Left kidney (tissue), 8 donors: ENCODE measurements at places on chromosomes 13 and 19.

GRCh38 chr13:26838821-26839220 is 78.2 kb upstream of the GPR12 start:
- no peak for DNase-seq

DNA sequence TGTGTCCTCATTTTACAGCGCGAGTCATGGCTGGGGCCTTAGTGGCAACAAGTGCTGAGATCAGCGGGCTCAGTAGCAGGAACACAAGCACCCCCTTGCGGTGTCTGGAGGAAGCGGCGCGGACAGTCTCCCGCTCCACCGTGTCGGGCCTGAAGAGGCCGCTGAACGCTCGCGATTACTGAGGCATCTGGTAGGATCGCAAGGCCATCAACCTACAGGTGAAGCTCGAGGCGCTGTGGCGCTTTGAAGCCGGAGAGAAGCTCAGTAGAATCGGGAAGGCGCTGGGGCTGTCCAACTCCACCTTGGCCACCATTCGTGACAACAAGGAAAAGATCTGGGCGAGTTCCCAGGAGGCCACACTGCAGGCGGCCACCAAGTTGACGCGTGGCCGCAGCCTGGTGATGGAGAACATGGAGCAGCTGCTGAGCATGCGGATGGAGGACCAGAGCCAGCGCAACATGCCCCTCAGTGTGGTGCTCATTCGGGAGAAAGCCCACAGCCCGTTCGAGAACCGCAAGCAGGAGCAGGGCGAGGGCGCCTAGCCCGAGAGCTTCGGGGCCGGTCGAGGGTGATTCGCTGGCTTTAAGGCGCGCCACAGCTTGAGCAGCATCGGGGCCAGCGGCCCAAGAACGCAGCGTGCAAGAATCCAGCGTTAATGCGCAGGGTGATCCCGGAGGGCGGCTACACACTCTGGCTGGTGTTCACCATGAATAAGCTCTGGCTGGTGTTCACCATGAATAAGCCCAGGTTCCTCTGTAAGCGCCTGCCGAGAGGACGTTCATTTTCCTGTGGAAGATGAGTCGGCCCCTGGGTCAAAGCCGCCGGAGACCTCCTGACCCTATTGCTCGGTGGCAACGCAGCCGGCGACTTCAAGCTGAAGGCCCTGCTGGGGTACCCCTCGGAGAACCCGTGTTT is 8.3 kb upstream of the MZF1 start:
- DNase-seq: peak; percentile 85

- no peak for DNase-seq
Measured at GRCh38 chr19:1000095-1000494, at the start of gene GRIN3B. Gene GRIN3B (plus strand): TSS chr19:1000419. CDS start chr19:1000438, 19 bp downstream.

- DNase-seq: no peak
Measured at GRCh38 chr13:44044547-44045179, 165.0 kb downstream of the LACC1 start.

DNA sequence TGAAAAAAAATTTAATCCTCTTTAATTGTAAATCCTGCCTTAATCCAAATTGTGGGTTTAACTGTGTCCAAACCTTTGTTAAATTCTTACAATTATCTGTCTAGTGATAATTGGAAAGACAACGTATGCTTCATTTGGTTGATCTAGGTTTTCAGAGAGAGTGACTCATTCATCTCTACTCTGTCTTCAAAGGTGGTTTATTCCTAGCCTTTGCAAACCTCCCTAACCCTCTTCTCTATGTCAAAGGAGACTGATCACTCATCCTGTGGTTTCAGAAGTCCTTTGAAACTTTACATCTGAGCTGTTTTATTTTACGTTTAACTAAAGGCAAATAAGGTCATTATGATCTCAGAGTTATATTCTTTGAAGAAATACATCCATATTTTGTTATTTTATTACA is 8.8 kb upstream of the OXGR1 start:
- no peak for DNase-seq

DNA sequence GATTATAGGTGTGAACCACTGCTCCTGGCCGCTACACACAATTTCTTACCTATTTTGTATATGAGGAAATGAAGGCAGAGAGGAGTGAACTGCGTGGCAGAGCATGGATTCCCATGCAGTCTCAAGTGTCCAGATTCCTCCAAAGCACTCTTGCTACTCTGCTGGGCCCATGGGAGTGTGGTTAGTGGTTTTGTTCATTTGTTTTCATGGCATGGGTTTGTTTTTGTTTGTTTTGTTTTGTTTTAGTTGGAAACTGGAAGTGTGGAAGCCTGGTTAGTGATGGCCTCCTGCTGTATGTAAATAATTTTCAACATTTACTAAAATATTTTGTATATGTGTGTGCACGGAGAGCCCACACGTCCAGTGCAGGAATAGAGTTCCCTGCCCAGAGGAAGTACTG is 61.3 kb upstream of the LRCH1 start:
- no peak for DNase-seq
